Stimulated activated CD4-positive, alpha-beta T cell treated with anti-CD3 and anti-CD28 coated beads, Interleukin-1b, Interleukin-23, amount 100 ng/mL, for 1 hour (primary cell): ENCODE measurements at places on chromosomes 4 and X.

- DNase-seq, result no peak
Measured at GRCh38 chr4:143482840-143483239, 30.7 kb upstream of the SMARCA5 start.

- no peak for DNase-seq
Measured at GRCh38 chr4:104424989-104425388, 69.7 kb downstream of the CXXC4 start.

DNA sequence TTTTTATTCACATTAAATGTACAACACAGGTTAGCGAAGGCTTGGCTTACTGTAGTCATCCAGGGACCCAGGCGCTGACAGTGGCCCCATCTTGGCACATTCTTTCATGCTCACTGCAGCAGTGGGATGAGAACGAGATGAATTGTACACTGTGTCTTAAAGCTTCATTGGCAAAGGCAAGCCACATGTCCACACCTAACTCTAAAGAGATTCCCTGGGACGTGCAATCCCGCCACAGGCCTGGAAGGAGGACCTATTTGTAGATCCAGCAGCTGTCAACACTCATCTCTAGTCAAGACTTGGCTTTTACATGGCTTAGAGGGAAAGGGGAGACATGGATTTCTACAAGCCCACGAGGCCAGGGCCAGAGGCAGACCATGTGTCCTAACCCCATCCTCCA, 16.1 kb upstream of the CXCR3 start:
- no peak for DNase-seq

DNA sequence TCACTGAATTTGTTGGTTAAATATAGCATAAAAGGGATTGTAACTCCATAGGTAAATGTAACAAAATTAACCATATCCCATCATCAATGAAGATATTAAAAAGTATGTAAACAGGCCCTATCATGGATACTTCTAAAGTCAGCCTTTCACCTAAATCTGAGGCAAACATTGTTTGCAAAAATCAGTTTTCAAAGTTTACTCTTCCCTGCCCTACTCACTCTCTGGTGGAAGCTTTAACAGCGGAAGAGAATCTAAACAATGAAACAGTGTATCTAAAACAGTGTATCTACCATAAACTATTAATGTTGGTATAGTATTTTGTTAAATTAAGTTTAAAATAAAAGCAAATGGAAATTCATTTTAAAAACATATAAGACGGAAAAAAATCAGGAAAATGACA, 21.1 kb downstream of the SMIM14 start:
- no peak for DNase-seq

- DNase-seq, result no peak
Measured at GRCh38 chrX:97525981-97526380, 642.3 kb downstream of the RPA4 start.

DNA sequence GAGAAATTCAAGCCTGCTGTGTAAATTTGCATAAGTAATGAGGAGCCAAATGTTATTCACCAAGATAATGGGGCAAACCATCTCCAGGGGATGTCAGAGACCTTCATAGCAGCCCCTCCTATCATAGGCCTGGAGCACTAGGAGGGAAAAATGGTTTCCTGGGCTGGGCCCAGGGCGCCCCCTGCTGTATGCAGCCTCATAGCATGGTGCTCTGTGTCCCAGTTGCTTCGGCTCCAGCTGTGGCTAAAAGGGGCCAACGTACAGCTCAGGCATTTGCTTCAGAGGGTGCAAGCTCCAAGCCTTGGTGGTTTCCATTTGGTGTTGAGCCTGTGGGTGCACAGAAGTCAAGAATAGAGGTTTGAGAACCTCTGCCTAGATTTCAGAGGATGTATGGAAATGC, 859.3 kb downstream of the RPA4 start:
- no peak for DNase-seq

- DNase-seq, result no peak
Measured at GRCh38 chr4:41645728-41646390, 102.7 kb downstream of the PHOX2B start.

DNA sequence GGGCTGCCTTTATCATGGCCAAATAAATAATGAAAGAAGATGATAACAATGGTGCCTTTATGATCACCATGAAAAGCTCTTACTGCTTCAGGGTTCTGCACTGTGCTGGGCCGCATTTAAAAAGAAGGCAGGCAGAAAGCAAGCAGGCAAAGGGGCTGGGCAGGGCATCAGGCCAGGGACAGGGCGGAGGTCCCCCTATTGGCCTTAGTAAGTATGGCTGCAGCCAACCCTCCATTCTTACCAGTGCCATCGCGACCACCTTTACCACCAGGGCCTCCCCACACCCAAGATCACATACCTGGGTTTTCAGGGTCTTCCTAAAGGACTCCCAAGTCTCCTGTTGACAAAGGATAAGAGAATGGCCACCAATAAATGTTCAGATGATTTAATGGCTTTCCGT, 38.9 kb downstream of the CNGA2 start:
- no peak for DNase-seq

DNA sequence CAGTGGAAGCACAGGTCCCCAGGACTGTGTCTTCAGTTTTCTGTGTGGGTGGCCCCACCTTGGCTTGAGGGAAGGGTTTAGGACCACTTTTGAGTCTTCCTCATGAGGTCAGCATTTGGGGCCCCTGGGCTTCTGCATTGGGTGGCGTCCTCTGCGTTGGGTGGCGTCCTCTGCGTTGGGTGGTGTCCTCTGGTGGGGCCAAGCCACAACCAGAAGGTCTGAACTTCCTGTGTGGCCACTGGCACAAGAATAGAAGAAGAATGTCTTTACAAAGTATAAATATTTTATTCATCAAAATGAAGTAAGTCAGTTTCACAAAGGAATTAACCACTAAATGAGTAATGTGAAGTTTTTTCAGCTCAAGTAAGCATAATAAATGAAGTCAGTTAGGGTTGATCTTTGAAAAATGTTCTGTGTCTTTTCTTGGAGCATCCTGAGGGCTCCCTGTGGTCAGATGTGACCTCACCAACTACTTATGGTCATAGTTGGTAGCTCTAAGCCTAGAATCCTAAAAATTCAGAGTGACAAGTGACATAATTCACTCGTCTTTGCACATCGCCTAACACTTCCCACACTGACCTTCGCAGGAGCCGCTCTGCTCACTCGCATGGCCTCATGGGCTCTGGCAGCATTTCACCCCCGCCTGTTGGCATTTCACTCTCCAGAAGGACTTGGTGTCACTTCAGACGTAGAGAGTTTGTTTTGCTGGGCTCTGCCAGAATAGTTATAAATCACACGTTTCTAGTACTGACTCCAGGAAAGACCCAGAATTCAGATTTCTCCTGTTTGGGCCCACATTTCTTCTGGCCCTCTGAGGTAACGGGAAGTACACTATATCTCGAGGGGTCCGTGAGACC, 39.0 kb upstream of the HGFAC start:
- no peak for DNase-seq

DNA sequence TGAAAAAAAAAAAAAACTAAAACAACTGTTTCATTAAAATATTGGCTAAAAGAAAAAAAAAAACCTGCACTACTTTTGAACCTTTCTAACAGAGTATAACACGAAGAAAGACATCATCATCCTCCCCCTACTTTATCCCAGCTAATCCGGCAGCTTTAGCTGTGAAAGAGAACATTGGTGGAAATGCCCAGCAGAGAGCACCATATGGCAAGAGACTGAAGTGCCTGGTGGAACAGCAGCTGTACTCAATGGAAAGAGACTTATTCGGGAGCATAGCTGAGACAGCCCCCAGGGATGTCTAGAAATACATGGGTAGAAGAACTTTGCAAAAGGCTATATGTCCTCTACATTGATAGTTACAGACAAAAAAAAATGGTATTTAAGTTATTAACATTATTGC, 30.3 kb downstream of the STPG2 start:
- no peak for DNase-seq

DNA sequence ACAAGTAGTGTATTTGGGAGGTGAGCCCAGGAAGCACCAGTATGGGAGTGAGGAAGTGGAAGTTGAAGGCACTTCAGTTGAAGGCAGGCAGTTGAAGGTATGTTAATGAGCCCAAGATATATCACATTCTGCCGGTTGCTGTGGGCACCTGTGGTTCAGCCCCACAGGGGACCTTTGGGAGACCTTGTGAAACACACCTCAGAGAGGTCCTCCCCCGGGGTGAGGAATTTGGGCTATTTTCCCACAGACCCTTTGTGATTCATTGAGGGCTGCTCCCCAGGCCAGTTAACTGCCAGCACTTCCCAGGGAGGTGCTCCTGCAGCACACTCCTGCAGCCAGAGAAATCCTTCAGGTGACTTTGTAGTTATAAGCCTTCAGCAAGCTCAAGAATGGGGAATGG, 45.9 kb downstream of the PTCHD1 start:
- DNase-seq, result no peak

DNA sequence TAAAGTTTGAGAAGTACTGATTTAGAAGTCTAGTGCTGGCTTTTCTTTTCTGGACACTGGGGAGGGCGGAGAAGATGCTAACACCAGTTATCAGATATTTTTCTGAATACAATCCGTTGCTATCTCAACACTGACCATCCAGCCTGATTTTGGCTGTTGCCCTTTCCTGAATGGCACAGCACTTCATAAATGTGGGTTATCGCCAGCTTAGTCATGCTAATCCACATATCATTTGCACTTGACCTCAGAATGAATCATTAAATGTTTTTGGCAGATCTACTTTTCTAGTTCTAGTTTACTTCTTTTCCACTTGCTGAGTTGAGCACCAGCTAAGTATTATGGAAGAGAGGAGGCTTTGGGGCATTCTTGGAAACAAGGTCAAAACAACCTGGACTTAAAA, 60.8 kb upstream of the ESX1 start:
- no peak for DNase-seq

GRCh38 chr4:12861422-12861821, 622.7 kb downstream of the RAB28 start:
- DNase-seq, result no peak

DNA sequence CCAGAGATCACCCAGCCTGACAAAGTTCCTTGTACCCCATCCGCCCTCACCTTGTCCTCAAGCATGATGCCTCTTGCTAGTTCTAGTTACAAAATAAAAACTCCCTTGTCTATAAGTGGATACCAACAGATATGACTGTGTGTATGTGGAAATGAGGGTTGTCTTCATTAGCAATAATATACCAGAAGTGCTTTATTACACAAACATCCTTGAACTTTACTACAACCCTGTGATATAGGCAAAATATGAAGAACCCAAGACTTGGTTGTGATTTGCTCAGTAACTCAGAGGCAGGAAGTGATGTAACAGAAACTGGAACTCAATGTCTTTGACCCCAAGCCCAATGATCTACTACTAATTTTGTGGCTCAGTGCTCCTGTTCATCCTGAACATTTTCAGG, 97.6 kb downstream of the AKAP4 start:
- no peak for DNase-seq

DNA sequence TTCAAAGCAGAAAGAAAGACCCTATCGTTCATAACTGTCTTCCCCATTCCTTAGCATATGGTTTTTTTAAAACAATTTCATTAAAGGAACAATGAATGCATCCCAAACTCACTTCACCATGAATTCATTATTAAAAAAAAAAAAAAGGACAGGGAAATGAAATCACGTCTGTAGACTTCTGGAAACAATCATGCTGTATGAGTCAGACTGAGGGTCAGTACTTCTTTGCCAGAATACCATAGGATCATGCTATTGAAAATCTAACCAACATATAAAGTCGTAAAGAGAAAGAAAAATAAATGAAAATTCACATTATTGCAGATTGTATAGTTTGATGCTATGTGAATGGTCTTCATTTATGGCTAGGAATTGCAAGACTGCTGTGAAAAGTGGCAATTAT, 144.4 kb downstream of the PCDH18 start:
- no peak for DNase-seq
